Ammon's horn (tissue), 1 donor: ENCODE measurements at places on chromosomes 12 and 14.
A peak's percentile ranks its signal among the peaks of the same experiment; 100 is the strongest.

DNA sequence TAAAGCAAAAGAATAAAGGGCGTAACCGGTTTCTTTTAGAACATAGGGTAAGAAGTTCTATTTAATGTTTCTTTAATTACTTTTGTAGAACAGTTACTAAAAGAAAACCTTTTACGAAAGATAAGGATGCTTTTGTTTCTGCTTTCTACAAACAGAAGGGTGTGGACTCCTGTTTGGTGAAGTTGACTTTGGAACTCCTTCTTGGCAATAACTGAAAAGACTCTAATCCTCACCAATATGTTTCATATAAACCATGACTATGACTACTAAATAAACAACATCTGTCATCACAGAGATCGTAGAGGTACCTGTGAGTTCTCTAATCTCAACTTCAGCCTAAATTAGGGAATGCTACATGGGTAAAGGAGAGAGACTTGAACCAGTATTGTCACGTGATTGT lies 210.8 kb upstream of the FLRT2 start:
- no peak for DNase-seq

GRCh38 chr12:118586433-118586832 lies 210.1 kb downstream of the SUDS3 start:
- DNase-seq = no peak

GRCh38 chr14:99280852-99281251 lies 8.9 kb upstream of the BCL11B start:
- no peak for DNase-seq

DNA sequence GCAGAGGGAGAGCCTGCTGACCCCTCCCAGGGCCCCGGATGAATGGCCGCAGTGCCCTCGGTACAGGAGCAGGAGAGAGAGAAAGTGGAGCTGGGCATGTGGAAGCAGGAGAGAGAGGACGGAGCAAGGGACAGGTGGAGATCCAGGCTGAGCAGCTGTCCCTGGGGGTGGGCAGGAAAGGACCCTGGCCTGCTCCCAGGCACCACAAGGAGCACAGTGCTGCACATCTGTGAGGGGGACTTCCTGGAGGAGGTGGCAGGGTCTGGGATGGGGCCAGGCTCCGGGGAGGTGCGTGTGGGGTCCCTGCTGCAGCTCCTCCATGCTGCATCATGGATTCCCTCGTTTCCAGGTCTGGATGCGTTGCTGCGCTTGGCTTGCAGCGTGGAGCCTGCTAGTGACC lies 13.0 kb upstream of the DLK1 start:
- no peak for DNase-seq

DNA sequence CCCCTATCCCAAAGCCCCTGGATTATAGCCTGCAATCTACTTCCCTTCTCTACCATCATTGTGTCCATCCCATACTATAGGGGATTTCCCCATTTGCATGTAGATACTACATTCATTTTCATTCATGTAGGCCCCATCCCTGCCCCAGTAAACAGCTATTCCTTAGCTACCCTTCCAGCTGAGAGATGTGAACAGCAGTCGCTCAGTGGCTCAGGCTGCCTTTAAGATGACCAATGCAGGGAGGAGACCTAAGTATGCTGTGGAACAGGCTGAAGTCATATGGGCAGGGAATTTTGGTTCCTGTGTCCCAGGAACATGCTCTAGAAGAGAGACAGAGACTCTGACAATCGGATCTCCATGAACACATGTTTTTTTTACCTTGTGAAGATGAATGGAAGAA lies 481.2 kb upstream of the SYT1 start:
- no peak for DNase-seq

- no peak for DNase-seq
These were observed 417.6 kb downstream of the PCNX1 start for GRCh38 chr14:71324767-71325272.

DNA sequence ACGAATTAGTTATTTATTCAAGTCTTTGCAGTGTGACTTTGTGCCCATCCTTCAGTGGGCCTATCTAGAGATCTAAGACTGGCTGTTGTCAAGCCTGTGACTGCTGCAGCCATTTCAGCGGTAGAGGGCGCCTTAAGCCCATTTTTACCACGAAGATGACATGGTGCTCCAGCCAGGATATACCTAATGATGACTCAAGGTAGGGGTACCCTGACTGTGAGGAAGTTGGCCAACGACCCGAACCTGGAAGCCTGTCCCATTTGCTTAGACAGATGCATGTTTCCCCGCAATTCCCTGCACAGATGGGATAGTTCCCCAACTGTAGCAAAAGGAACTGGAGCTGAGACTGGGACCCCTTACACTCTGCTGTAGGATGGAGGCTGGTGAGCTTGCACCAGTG lies 41.3 kb downstream of the RAB3IP start:
- peak; percentile 8 for DNase-seq

GRCh38 chr14:68042586-68043210 lies 223.1 kb downstream of the RAD51B start:
- DNase-seq = no peak

DNA sequence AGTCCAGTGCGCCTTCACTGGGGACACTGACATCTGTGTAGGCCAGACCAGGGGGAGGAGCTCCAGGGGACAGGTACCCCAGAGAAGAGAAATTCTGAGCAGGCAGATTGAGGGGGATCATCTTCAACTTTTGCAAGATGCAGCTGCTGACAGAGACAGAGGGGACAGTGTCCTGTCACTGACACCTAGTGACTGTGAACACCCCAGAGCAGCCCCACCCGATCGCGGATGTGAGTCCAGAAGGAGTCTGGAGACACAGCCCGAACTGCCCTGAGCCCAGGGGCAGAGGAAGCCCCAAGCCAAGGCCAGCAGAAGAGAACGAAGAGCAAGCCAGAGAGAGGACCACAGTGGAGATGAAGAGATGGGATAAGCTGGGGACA lies 21.7 kb upstream of the LRTM2 start:
- DNase-seq = no peak

GRCh38 chr12:41074473-41074769 lies 113.7 kb upstream of the PDZRN4 start:
- no peak for DNase-seq

- no peak for DNase-seq
These were observed 30.4 kb downstream of the PPP1R13B start for GRCh38 chr14:103816991-103817390.

GRCh38 chr12:119678459-119678858 lies 10.5 kb downstream of the PRKAB1 start:
- DNase-seq = no peak

DNA sequence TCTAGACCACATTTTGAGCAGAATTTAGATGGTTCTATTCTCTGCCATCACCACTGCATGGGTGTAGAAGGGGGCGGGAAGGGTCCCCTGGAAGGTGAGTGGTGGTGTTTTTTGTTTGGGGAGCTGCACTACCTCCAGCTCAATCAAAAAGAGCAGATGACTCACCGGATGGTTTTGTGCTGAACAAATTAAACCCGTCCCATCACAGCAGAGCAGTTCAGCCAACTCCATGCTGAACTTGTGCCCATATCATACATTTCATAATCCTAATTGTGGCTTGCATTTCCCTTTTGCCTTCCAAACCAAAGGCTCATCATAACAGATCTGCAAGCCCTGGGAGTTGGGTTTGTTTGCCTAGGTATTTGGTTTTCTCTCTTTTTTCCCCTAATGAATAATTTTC lies 53.0 kb upstream of the RPH3A start:
- peak; percentile 40 for DNase-seq

DNA sequence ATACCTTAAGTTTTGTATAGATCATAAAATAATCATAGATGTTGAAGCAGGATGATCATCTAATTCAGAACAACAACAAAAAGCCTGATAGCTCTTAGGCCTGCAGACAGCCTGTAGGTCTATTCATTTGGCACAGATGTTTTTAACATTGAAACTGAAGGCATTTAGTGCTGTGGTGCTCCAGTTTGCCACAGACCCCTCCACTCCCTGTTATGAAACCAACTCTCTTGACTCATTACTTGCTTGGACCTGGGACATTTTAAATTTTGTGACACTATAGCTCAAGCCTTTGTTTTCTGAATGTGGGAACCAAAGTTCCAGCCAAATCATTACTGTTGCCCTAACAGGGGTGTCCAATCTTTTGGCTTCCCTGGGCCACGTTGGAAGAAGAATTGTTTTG lies 9.1 kb downstream of the PRKCH start:
- DNase-seq = no peak

DNA sequence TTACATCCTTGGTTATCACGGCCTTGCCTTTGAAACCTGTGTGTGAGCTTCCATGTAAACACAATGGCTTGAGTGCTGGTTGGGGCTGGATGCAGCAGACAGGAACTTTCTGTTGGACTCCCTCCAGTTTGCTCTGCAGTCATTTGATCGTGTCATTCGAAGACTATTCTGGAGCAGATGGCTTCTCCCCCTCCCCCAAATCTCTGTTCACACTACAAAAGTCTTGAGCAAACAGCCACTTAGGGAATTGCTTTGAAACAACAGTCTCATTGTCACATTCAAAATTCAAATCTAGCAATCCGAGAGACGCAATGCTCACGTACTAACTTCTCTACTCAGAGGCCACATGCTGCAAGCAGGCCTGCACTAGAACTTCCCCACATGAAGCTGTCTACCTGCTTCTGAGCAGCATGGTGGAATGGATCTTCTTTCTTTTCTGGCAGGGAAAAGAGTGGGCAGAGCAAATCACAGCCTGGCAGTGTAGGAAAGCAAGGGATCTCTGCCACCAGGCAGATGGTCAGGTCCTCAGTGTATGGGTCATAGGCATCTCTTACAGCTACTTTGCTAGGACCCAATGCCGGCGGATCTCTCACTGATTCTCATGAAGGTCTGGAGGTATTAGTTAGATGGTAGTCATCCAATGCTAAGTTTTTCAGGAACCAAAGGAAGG lies 214.2 kb downstream of the PPM1H start:
- DNase-seq = peak; percentile 78

DNA sequence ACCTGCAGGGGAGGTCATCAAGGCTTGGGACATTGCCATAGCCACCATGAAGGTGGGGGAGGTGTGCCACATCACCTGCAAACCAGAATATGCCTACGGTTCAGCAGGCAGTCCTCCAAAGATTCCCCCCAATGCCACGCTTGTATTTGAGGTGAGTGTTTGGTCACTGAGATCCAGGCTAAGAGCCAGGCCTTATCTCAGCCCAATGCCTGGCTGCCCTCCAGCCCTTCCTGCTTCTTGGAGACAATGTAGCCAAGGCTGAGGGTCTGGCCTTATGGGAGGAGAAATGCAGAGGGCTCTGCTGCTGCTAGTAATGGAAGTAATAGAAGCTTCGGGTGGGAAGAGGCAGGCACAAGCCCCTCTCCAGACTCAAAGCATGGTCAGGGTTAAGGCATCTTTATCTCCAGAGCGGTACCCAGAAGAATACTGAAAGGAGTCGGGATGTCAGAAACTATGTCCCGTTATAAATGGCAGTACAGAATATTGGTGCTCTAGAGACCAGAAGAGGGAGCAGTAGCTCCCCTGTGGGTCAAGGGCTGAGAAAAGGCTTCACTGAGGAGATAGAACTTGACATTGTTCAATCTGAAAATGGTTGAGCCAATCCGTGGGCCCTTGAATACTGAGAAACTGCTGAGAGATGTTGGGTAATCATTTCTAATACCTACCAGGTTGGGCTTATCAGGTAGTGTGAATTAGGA lies 3.1 kb downstream of the FKBP4 start:
- no peak for DNase-seq

- DNase-seq = no peak
These were observed 4.5 kb downstream of the DHH start for GRCh38 chr12:49089821-49090773.

DNA sequence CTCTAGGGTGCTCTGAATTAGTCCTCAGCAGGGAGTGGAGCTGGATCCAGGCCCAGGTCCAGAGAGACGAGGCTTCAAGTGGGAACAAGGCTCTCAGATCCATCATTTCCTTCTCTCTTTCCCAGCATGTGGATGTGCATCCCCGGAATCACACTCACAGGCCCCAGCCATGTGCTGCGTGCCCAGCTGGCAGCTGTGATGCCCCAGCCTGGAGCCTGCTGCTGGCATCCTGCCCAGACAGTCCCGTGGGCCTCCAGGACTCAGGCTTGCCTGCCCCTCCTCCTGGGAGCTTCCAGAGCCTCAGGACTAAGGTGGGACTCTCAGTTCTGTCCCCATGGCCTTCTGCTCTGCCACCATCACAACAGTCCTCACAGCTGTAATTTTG lies 6.2 kb upstream of the KRT84 start:
- peak; percentile 81 for DNase-seq

DNA sequence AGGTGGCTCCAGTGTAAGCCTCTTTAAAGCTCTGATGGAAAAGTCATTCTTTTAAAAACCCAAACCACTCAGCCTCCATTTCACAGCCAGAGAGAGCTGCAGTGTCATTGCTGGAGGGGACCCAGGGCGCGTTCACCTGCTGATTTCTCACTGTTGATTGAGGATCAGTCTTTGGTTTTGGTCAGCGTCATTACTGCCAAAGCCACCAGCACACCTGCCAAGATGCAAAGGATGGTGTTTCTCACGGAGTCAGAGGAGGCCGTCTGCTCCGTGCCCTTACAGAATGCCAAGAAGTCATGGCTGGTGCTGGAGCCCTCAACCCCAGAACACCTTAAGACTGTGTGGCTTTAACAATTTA lies 32.8 kb upstream of the BATF start:
- DNase-seq = no peak

DNA sequence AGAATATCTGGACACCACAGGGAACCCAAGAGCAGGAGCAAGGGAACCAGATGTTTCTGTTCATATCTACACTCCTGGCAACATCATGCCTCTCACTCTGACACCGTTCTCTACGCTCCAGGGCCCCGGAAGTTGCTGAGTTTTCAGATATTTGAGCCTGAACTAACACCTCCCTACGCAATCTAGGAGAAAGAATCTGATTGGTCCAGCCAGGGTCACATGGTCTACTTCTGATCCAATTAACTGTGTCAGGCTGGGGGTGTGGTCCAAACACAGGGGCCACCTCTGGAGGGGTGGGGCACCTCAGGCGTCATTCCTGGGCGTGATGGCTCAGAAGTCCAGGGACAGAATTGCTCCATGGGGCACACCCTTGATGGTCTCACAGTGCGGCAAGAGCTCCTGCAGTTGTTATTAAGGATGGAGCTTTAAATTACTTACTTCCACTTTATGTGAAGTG lies 165.5 kb downstream of the PTPN11 start:
- DNase-seq = no peak

- DNase-seq = no peak
These were observed 53.8 kb upstream of the KCNJ8 start for GRCh38 chr12:21828136-21828775.

DNA sequence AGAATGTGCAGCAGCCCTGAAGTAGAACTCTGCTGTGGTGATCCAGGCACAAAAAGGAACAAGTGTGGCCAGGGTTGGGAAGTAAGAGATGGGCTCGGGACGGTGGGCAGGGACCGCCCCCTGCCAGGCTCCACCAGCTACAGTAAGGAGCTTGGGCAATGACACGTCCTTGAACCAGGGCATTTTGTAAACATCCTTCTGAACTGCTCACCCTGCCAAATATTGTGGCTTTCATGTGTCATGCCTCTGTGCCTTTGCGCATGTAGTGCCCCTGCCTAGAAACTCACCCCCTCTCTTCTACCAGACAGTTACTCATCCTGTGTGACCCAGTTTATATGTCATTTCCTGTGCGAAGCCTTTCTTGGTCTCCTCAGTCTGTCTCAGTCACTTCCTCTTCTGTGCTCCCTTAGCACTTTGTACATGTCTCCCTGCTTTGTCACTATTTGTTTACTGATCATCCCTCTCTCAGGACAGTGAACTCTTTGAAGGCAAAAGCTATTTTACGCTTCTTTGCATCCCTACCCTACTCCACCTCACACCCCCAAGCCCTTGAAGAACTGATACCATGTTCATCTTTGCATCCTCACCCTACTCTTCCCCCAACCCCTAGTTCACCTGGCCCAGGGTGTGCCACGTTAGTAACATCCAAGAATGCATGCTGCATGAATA lies 108.9 kb upstream of the PLEKHG7 start:
- DNase-seq = peak; percentile 63

GRCh38 chr12:58206876-58207275 lies 265.5 kb downstream of the ATP23 start:
- no peak for DNase-seq

GRCh38 chr12:49847161-49847560 lies 4.3 kb upstream of the BCDIN3D start:
- DNase-seq = no peak
